ENCODE measurements at places on chromosomes 2 and 18.

GRCh38 chr2:40654346-40654745, 202.5 kb upstream of the SLC8A1 start:
- no peak for DNase-seq

GRCh38 chr2:191311627-191312026, 66.4 kb downstream of the MYO1B start:
- DNase-seq: no peak

- DNase-seq: no peak
Measured at GRCh38 chr2:96601382-96602292, 36.5 kb downstream of the KANSL3 start.

DNA sequence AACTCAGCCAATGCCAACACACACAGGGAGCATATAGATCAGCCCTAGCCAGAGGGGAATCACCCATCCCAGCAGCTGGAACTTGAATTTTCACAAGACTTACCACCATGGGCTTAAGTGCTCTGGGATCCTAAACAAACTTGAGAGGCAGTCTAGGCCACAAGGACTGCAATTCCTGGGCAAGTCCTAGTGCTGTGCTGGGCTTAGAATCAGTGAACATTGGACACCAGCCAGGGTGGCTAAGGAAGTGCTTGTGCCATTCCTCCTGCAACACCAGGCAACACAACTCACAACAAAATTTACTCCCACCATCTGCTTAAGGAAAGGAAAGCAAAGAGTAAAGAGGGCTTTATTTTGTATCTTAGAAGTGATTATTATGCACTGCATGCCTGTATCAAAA, 38.9 kb downstream of the SRD5A2 start:
- DNase-seq: no peak

DNA sequence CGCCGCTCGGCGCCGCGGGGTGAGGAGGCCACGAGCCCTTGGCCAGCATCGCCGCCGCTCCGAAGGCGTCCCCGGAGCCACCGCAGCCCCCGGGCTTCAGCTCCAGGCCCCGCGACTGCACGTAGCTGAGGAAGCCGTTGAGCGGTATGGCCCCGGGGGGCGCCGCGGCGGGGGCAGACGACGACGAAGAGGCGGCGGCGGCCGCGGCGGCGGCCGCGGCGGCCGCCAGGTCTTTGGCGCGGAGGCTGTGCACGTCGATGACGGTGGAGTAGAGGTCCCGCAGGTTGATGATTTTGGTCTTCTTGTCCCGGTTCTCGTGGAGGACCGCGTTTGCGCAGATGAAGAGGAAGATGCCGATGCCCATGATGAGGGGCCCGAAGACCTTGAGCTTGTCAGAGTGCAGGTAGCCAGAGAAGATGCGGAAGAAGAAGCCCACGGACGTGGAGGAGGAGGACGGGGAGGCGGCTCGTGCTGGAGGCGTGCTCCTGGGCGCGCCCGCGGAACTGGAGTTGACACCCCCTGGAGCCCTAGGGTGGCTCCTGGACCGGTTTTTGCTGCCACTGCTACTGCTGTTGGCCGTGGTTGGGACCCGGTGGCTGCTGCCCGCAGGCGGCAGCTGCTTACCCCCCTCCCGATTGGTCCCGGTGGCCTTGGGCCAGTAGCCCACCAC, 4.0 kb downstream of the TMEM200C start:
- no peak for DNase-seq

DNA sequence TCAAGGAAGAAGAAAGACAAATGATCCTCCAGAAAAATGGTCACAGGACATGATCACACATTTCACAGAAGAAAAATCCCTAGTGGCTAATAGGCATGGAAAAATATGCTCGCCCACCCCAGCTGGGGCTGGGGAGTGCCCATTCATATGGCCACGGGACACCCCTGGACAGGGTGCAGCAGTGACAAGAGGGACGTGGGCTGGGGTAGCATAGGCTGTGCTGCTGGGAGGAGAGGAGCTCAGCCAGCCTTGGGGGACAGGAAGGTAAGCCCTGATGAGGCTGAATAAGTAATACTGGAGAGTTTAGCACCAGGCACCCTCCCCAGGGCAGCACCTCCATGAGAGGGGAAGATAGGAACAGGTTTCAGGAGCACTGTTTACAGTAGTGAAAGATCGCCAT, 254.9 kb upstream of the HS6ST1 start:
- no peak for DNase-seq

DNA sequence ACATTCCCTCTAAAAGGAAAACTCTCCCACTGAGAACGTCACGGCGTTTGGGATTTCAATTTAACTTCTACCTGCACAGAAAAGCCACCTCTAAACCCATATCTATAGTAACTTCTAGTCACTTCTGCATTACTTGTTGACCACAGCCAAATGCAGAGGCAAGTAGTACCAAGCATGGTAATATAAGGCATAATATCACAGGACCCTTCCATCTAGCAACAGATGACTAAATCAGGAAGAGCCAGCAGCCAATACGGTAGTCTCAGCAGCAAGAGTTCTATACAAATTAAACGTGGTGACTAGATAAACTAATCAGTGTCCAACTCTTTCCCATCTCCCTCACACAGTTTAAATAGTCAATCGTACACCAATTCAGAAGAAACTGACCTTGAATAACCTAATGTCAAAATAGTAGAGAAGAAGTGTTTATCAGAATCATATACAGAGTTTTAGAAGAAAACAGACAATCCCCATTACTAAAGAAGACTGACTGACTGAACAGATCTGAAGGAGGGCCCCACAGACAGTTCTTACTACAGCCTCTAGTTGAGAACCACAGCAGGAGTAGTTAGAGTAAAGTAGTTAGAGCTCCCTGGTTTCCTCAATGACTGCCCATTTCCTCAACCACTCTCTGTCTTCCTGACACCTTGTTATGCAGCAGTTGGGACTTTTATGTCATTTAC, 30.0 kb downstream of the MEMO1 start:
- DNase-seq: no peak

DNA sequence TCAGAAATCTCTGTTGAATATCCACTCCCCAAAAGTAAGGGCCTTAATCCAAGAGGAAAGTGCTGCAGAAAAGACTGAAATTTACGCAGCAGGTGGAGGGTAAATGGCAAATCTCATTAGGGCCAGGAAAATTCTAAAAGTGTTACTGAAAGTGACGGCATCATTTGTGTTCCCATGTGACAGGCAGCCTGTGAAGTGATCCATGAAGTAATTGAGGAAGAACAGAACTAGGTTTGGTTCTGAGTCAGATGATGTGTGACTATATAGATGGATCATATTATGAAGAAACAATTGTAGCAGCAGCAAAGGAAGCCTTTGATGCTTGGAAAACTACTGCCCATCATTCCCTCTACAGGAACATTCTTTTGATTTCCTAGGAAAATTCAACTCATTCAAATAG, 401.2 kb downstream of the TGIF1 start:
- no peak for DNase-seq

- no peak for DNase-seq
Measured at GRCh38 chr2:101850991-101851390, 140.8 kb upstream of the IL1R2 start.

DNA sequence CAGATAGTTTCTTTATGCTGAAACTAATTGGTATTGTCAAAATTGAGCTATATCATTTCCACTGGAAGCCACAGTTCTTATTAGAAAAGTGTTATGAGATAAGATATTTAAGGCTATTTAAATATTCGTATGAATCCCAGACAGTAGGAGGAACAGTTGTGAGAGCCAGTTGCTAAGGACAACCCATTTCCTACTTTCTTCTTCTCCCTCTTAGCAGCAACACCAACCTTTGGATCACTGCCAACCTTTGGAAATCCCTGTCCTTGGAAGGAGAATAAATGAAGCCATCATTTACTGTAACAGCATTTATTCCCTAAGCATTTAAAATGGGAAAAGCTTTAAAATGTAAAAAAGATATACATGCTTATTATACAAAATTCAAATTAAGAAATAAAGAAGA, 85.8 kb downstream of the PLCL1 start:
- no peak for DNase-seq

DNA sequence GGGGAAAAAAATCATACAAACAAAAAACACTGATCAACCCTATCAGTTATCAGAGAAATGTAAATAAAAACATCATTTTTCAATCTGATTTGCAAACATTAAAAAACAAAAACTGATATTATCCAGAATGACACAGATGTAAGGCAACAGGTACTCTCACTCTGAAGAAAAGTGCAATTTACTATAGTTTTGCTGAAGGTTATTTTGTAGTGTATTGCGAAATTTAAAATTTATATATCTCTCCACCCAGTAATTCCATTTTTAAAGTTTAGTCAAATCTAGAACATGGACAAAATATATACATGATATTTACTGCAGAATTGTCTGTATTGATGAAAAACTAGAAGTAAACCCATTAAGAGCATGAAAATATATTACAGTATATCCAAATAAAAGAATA, 79.8 kb downstream of the TRAPPC8 start:
- DNase-seq: no peak

DNA sequence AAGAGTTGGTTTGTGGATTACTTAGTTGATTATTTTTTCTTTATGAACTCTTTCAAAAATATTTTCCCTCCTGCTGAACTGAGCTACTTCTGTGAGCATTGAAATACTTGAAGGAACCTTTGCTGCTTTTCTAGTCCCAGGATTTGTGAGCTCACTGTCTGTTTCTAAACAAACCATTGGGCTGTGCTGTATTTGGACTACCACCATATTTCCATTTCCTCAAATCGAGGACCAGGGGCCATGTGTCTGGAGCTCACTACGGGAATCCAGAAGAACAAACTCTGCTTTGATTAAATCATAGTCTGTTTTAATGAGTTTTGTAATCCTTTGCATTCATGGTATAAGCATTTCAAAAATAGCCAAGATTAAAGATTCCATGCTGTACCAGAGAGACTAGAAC, 1.3 kb downstream of the MRPL33 start:
- DNase-seq: no peak

DNA sequence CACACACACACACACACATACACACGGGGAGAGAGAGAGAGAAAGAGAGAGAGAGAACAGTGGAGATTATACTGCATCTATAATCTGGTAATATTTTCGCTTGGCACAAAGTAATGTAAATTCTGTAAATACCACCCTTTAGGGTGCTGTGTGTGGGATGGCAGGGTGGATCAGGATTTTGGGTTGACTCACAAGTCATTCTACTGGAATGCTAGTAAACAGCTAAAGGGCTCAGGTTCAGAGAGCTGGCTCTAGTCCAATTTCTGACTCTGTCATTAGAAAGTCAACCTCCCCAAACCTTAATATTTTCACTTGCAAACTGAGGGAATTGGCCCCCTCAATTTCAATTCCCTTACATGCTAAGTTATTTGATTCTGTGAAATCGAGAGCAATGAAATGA, 308.3 kb downstream of the TSN start:
- no peak for DNase-seq

All from C1 segment of cervical spinal cord (tissue), 14 donors.